T1000 (cell line): ENCODE measurements at places on chromosomes 5 and 9.

- DNase-seq = no peak
Observed at GRCh38 chr5:10120934-10121333, 128.8 kb downstream of the ATPSCKMT start.

GRCh38 chr5:111427762-111428161 is 84.6 kb downstream of the STARD4 start:
- DNase-seq = no peak

- DNase-seq = no peak
Observed at GRCh38 chr9:112520656-112521055, 34.0 kb downstream of the KIAA1958 start.

- no peak for DNase-seq
Observed at GRCh38 chr5:123557907-123558306, 45.9 kb downstream of the CSNK1G3 start.

- DNase-seq = no peak
Observed at GRCh38 chr5:74336297-74336696, 304.2 kb downstream of the ENC1 start.

DNA sequence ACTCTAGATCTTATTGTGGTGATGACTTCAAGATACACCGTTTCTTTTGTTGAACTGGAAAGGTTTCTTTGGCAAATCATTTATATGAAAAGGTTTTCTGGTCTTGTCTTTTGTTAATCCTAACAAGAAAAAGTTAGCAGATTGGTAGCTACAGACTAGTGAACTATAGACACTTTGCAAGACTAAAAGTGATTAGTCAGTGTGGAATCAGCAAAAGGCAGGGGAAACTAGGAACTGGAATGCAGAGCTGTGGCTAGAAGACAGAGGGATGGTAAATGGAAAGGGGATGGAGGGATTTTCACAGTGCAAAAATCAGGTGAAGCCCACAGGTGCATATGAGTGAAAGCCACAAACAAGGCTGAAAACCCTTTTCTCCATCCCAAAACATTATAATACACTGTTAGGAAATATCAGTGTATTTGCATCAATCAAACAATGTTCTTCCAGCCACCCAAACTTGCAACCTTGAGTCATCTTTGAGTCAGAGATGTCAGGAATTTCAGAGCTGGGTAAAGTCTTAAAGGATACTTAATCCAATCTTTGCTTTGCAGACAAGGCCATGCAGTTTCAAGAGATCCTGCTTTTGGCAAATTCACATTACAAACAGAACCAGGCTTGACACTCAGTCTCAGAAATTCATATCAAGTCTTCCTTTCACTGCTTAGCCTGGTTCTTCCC is 52.7 kb downstream of the PLK2 start:
- no peak for DNase-seq

- no peak for DNase-seq
Observed at GRCh38 chr5:86864051-86864450, 246.3 kb downstream of the COX7C start.

- no peak for DNase-seq
Observed at GRCh38 chr9:21097817-21098216, 20.1 kb upstream of the IFNB1 start.

- no peak for DNase-seq
Observed at GRCh38 chr9:34125681-34126206, 754 bp downstream of the DCAF12 start.
